Fibroblast of villous mesenchyme (primary cell): ENCODE measurements at places on chromosomes 7 and 10. TPM values are rescaled to one million over a fixed set of nuclear protein-coding genes. Genes with fewer than 3 reads are reported as not detected.

- no peak for DNase-seq
Measured at GRCh38 chr7:46058086-46058823, 137.2 kb upstream of the IGFBP3 start.

- DNase-seq: no peak
Measured at GRCh38 chr7:45162943-45163691, 5.5 kb downstream of the RAMP3 start.

GRCh38 chr10:49661140-49661856 lies 18.2 kb upstream of the C10orf53 start:
- no peak for DNase-seq

The PNLIPRP3 gene
- not detected in 2 replicates for total RNA-seq

- DNase-seq: no peak
Measured at GRCh38 chr7:51067258-51067657, 249.4 kb downstream of the COBL start.

GRCh38 chr7:491292-491957 lies 28.2 kb downstream of the PDGFA start:
- no peak for DNase-seq

The CCDC186 gene
- 15.1 and 22.0 TPM in 2 replicates for total RNA-seq

DNA sequence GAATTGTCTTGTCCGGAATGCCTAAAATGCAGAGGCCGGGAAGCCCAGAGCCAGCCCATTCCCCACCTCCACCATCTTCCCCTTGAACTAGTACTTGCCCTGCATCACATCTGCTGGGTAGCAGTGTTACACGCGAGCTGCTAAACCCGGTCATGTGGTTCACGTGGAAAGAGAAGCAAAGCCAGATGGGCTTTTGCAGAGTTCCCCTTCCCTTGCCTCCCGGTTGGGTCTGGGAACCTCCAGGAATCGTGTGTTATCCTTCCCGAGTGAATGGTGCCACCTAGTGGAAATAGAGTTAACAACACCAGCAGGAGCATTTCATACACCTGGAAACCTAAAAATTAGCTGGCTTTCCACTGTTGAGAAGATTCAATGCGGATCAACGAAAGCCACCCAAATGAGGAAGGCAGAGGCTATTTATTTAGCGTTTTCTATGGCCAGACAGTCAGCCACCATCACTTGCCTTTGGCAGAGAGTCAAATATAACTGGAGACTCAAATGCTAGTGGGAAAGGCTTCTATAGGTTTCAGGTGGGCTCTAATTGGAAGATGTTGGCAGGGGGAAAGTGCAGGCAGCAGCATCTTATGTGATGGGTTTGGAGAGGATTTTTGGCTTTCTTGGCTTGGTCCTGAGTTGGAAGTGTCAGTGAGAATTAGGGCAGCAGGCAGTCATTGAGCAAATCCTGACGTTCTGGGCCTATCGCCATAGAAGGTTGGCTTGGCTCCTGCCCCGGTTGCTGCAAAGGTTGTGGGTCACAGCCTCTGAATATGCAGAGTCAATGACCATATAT lies 12.9 kb upstream of the DENND2A start:
- peak; percentile 86 for DNase-seq

DNA sequence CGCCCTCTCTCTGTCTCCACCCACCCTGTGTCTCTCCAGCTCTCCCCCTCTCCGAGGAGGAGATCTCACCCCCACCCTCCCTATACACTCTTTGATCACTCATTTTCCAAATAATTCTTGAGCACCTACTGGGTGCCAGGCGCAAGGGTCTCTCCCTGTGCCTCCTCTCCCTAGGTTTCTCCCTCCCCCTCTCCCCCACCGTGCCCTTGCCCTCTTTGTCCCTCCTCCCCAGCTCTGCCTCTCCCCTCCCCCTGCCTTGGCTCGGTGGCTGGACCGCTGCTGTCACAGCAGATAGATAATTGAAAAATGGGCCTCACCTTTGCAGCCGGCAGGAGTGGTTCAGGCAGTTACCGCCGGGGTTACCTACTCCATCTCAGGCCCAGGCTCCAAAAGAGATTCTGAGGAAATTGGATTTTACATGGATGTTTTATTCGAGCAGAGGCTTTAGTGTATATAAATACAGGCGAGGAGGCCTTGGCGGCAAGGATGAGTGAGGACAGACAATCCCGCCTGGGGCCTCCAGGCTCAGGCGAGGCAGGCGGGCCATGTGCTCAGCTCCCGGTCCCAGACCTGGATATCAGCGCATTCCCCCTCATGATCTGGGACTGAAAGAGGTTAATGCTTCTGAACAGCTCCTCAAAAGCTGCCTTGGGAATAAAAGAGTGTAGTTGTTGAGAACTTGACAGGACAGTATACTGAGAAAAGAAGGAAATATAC lies 60.8 kb upstream of the BTRC start:
- DNase-seq: no peak
